SJSA1 (cell line): ENCODE measurements at places on chromosomes 4 and X.

DNA sequence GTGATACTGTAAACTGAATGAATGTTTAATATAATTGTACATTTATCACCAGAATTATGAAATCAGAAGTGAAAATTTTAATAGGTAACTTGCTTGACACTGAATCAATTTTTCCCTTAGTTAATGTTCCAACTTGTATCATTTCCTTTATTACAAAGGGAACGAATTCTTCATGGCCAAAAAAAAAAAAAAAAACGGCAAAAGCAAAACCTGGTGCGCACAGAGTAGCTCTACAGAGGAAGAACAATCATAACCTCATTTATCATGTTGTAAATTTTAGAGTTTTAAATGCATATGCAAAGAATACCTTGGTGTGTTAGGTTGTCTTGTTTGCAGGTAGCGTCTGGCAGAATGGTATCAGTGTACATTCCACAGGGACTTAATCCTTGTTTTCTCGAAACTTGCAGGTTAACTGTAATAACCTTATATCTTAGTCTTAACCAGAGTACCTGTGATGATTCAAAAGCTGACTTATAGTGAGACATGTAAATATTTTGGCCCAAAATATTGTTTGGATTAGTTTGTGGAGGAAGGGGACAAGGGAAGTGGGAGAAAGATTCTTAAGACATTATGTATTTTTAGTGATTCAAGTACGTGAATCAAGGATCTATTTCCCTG lies 70.0 kb downstream of the NPNT start:
- no peak for DNase-seq

DNA sequence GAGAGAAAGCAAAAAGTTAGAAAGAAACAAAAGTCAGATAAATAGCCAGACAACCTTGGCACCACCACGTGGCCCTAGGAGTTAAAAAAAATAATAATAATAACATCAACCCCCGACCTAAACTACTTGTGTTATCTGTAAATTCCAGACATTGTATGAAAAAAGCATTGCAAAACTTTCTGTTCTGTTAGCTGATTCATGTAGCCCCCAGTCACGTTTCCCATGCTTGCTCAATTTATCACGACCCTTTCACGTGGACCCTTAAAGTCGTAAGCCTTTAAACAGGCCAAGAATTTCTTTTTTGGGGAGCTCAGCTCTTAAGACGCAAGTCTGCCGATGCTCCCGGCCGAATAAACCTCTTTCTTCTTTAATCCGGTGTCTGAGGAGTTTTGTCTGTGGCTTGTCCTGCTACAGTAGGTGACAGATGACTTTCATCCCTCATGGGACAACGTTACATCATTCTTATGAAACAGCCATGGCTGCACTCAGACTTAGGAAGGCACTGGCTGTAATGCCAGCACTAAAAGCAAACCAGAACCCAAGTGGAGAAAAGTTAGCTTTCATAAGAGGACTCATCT lies 520 bp downstream of the ACOX3 start:
- DNase-seq = no peak

DNA sequence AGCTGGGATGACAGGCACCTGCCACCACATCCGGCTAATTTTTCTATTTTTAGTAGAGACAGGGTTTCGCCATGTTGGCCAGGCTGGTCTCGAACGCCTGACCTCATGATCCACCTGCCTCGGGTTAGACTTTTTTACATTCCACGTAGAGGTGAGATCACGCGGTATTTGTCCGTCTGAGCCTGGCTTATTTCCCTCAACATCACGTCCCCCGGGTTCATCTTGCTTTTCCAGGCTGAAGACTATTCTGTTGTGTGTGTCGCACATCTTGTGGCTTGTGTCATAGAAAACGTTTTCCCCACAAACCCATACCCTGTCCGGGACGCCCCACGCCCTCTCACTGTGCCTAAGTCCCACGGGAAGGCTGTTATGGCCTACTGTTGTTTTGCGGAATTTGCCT lies 185.3 kb downstream of the CRLF2 start:
- no peak for DNase-seq

- no peak for DNase-seq
Measured at GRCh38 chr4:155883895-155884294, 17.8 kb upstream of the ASIC5 start.

- no peak for DNase-seq
Measured at GRCh38 chr4:142358656-142359055, 487.4 kb downstream of the INPP4B start.
